ENCODE measurements at places on chromosomes 5 and 9.

DNA sequence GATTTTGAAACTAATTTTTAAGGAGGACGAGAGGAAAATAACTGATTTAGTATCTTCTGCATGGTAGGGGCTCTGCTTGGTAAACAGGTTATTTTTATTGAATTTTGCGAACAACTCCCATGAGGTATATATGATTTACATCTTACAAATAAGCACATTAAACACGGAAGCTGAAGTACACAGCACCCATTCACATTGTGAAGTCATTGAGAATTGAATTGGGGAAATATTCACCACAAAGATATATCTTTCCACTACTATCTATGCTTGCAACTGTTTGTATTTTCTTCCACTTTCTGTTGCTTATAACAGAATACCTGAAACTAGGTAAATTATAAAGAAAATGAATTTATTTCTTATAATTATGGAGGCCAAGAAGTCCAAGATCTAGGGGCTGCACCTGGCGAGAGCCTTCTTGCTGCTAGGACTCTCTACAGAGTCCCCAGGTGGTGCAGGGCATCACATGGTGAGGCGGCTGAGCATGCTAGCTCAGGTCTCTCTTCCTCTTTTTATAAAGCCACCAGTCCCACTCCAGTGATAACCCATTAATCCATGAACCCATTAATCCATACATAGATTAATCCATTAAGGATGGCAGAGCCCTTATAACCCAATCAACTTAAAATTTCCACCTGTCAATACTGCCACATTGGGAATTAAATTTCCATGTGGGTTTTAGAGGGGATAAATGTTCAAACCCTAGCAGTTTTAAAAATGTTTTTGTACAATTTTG is 79.0 kb upstream of the ZNF608 start:
- peak; percentile 27 for DNase-seq

GRCh38 chr5:57341380-57341979 is 141.1 kb downstream of the ACTBL2 start:
- DNase-seq, result no peak

DNA sequence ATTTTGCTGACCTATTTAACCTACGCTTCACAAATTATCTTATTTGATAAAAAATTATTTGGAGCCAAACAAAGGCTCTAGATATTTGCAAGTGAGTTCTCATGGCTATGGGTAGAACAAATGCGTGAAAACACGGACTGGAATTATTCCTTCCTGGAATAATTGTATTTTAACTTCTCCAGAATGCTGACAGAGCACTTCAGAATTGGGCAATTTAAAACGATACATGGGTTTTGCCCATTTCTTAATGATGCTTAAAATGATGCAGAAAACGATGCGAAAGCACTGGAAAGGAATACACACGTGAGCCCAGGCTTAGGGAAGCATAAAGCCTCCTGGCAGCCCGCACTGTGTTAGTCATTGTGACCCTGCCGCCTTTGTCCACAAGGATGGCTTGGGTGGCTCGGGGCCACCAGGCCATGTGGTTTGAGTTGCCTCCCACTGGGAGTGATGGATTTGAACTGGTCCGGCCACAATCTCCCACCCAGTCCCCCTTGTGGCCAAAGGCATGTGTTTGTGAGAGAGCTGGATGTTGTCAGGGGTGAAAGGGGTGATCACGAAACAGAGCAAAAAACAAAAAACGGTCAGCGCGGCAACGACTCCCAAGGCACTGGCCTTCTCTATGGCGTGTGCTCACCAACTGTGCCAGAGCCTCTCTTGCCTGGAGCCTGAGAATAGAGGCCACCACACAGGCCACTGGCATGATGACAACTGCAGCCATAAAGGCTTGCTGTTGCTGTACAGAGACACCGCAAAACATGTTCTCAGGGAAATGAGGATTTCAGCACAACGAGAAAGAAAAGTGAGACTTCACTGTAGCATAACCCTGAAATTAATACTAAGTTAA is 234.2 kb upstream of the ADAMTS16 start:
- no peak for DNase-seq

DNA sequence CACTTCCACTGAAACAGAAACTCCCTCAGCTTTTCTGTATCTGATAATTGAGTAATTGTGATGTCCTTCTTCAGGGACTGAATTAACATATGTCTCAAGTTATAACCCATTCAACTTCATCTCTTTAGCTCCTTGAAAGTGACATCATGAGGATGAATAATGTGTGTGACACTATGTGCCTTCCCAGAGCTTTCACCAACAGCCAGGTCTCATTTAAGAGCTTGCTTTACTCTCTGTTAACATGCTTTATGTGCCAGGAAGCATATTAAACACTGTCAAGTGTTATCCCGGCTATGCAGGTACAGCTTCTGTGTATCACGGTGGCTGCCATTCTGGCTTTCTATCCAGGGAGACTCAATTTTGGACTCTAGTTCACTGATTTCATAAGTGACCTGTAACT is 799.9 kb downstream of the CDH12 start:
- DNase-seq, result no peak

GRCh38 chr9:113654605-113655428 is 191.3 kb downstream of the RGS3 start:
- DNase-seq, result no peak

DNA sequence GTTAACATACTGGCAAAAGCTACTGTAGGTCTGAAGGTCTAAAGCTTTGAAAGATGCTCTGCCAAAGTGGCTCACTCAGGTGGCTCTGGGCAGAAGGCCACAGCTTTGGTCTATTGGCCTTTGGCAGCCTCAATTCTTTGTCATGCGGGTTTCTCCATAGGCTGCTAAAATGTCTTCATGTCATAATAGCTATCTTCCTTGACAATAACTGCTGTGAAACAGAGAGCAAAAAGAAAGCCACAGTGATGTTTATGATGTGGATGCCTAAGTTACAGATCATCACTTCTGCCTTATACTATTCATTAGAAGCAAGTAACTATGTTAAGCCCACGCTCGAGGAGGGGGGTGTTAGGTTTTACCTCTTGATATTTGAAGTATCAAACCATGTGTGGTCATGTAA is 906.1 kb upstream of the CDH9 start:
- DNase-seq, result no peak

DNA sequence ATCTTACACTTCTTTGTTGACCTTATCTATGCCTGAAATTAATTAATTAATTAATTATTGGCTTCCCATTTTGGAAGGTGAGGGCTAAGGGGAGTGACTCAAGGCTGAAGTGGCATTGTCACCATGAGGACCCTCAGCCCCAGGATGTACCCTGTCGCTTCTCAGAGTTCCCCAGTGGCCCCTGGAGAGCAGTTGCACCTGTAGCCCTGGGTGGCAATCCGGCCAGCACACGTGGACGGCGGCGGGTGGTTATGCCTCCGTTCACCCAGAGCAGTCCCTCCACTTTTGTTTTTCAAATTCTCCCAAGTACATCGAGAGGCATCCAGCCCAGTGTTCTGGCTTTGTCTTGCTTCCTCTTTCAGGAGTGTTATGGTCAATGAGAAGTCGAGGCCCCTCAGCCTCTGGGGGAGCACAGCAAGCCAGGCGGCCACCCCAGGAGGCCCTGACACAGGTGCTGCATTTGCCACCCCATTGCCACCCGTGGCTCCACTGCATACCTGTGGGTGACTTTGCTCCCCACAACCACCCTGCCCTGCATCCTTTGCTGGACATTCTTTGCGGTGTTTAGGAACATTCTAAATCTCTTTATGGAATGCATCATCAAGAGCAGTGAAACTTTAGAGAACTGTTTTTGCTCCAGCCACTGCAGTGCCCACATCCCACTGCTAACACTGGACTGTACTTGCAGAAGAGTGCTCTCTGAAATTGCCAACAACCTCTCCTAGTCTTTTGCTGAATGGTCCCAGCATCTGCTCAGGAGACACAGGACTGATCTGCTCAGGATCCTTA is 11.5 kb upstream of the IRX2 start:
- DNase-seq, result no peak

DNA sequence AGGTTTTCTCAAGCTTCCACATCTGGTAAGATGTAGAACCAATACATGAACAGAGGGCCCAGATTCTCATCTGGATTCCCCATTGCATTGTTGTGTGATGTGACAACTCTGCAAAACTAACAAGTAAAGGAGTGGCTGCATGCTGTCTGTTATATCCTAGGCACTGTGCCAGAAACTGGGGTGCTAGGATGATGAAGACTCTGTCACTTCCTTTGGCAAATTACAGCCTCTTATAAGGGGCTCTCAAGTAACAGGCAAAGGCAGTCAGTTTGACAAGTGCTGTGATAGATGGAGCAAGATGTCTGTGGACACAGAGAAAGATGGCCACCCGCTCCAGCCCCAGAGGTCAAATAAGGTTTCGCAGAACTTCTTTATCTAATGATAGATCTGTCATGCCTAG is 115.7 kb downstream of the PAPPA start:
- DNase-seq, result no peak

DNA sequence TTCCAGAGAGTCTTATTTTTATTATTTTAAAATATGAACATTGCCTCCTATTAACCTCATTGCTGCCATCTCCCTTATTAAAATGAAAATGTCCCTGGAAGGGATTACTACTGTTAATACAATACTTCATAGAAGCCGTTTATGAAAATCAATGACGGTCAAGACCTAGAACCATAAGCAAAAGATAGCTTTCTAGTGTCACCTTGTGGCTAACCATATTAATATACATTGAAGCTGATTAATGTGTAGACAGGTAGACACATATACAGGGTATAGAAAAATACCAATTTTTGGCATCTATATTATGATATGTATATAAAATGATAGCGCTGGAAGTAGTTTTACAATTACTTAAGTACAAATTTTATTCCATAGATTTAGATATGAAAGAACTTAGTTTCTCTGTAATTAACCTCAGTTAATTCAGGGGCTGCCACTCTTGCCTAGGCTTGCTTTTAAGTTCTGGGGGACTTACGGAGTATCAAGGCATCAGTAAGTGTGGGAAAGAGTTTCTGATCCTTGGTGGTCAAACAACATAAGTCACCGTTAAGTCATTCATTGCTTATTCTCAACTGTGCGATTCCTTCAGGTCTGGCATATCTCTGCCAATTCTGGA is 2.5 kb upstream of the YTHDC2 start:
- DNase-seq, result no peak

- DNase-seq, result no peak
Observed at GRCh38 chr5:157203417-157203816, 22.8 kb downstream of the ITK start.

- no peak for DNase-seq
Observed at GRCh38 chr5:27854243-27854852, 816.0 kb upstream of the CDH9 start.

- DNase-seq, result no peak
Observed at GRCh38 chr5:6243706-6244338, 134.5 kb downstream of the MED10 start.

GRCh38 chr9:110752766-110753165 is 84.2 kb downstream of the MUSK start:
- DNase-seq, result no peak

DNA sequence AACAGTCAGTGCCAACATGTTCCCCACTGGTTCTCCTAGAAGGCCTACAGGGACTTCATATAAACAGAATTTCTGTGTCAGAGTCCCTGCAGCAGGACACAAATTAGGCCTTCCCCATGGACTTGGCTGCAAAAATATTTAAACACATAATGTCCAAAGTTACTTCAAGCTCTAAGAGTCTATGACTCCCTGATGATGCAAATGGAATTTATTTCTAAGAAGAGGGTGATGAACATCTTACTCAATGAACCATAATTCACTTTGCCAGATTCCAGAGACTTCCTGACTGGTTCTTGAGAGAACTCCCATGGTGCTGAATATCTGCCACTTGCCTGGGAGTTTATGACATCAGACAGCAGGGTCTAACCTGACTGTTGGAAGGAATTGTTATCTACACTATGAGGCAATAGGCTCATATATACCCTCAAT is 32.7 kb upstream of the ADRA1B start:
- DNase-seq, result no peak

- DNase-seq, result no peak
Observed at GRCh38 chr9:104984948-104985347, 57.0 kb upstream of the ABCA1 start.

- no peak for DNase-seq
Observed at GRCh38 chr5:96874631-96875030, 1.7 kb upstream of the ERAP2 start.

DNA sequence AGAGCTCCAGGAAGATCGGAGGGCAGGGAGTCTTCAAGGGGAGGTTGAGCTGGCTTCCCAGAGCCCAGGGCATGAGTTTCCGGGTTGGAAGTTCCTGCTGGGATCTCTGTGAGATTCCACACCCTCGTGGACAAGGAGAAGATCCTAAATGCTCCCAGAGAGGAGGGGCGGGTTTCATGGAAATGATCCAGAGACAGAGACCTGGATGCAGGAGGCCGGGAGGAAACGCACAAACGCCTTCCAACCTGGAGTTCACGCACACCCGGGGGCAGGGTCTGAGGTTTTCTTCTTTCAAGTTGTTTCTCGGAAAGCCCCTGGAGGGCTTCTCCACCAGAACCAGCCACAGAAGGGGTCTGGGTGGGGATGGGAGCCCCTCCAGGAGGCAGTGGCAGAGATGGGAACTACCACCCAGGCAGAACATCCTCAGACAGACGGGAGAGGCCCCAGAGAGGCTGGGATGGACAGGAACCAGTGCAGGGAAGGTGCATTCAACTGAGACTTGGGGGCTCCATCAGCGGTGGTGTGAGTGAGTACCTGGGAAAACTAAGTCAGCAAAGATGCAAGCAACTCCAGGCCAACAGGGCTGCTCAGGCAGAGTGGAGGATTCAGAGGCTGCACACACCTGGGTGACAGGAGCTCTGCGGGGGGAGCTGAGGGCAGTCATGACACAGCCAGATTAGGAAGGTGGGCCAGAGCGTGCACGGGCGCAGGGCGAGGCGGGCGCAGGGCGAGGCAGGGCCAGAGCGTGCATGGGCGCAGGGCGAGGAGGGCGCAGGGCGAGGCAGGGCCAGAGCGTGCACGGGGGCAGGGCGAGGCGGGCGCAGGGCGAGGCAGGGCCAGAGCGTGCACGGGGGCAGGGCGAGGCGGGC is 52.1 kb upstream of the EXOC3 start:
- DNase-seq, result no peak

- no peak for DNase-seq
Observed at GRCh38 chr5:61919920-61920319, 386.1 kb upstream of the KIF2A start.

DNA sequence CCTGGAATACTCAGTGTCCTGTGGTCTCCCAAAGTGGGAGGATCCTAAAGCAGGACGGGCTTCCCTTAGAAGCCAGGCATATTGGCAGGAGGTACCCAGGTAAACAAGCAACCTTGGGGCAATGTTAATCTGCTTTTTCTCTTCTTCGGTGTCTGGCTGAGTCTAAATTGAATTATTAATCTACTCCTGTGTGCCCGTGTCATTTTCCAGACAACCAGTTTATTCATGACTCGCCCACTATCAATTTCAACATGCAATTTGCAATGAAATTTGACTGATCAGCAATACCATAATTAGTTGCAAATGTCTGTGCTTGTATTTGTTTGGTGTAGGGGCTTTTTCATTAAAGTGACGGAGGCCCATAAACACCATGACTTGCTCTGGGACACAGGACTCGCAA is 32.9 kb upstream of the JADE2 start:
- no peak for DNase-seq

DNA sequence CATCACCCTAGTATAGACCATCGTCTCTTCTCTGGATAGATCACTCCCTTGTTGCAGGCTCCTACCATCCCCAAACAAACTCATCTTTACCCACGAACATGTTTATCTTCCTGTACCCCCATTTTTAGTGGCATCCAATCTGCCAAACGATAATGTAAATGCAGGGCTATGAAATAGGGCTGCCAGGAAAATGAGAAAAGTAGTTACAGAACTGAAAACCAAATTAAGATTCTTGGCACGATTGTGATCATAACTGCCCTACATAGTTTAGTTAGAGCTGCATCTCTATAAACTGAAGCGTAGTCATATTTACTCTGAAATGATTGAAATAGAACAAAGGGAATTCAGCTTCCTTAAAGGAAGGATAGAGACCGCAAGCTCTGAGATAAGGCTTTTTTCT is 26.1 kb downstream of the ABITRAM start:
- DNase-seq, result no peak
